ENCODE measurements at places on chromosomes 4 and X. TPM values are rescaled to one million over a fixed set of nuclear protein-coding genes. Genes with fewer than 3 reads are reported as not detected.

DNA sequence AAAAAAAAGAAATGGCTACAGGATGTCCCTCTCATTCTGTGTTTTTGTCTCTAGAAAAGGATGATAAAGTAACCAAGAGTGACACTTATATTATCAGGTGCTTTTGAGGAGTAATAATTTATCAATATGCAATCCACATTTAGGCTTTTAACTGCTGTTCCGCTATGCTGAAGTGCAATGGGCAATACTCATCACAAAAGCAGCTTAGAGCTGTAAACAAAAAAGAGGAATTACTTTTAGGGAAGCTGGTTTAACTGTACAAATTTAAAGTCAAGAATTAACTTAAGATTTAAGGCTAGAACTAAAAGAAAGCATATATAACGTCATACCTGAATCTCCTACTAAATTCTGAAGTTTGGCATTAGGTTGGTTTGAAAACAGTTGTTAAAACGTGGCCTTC, 93.5 kb upstream of the DDX3X start:
- no peak for DNase-seq

DNA sequence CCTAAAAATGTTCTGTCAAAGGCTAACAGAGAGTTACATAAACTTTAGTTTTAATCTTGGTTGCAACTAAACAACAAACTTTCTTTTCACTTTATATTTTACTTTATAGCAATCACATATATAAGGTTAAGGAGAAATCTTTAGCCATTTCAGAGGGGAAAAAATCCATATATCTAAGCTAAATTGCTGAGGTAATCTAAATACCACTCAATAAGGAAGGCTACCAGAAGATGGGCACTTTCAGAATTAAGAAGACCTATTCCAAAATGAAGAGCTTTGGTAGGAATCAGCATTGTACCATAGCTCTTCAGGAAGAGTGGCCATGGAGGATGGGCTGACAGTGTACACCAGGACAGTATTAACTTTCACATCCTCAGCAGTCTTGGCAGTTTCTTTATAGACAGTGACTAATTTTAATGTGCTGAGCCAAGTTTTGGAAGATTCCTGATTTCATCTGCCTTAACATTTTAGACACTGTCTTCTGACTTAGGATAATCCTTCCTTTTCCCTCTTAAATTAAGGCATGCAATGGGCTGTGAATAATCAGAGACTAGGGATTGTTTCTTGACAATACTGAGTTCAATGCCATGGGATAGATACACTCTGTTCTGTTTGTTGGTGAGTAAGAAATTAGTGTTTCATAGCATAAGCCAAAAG, 7.1 kb downstream of the FAT4 start:
- no peak for DNase-seq

- DNase-seq, result no peak
Observed at GRCh38 chr4:20698820-20699219, 1.4 kb upstream of the PACRGL start.

DNA sequence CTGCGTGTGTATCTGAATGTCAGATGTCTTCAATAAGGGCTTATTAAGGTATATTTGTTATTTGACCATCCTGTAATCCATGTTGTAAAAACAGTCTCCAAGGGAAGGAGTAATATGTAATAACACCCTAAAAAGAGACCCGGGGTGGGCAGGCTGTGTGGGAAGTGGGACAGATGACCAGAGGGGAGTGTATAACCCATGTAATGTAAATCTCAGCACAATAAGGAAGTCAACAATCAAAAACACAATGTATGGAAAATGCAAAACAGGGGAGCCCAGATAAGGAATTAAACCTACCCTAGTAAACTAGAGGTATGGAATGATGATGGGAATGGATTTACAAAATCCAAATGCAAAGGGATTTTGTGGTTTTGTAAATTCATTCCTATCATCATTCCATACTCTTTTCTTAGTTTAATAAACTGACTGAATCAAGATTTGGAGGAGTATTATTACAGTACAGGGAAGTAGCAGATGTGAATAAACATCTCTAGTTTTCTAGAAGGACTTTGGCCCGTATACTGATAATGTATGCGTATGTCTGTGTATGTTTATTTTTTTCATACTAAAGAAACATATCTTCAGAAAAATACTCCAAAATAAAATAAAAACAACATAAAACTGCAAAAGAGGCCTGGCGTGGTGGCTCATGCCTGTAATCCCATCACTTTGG, 15.7 kb upstream of the ENPEP start:
- DNase-seq, result no peak

GRCh38 chrX:30887721-30888120, 1.3 kb downstream of the TAB3 start:
- no peak for DNase-seq

DNA sequence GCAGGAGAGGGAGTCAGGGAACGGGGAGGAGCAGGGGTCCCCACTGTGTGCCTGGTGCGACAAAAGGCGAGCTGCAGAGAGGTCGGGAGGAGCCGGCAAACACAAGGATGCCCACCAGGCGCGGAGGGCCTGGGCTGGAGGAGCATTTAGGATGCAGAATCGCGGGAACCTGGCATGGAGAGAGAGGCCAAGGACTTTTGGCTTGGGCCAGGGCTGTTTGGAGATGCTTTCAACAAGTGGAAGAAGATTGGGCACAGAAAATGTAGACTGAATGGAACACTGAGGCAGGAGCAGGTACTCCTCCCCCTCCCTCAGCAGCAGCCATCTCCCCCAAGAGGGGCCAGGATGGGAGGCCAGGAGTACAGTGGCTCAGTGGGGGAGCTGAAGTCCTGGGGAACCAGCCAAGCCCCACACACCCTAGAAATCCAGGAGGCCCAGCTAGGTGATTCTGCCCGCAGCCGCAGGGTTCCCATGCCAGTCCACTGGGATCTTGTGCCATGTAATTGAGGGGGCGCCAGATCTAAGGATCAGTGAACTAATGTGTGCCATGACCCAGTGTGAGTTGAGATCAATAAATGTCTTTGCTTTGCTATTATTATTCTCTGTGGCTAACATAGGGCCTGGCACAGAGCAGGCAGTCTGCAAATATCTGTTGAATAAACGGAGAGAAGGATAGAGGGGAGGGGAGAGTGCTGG, 1.1 kb upstream of the ABLIM2 start:
- peak; percentile 26 for DNase-seq

- no peak for DNase-seq
Observed at GRCh38 chr4:1684506-1685234, 557 bp upstream of the FAM53A start.

GRCh38 chr4:2083116-2083825, 24.1 kb downstream of the NAT8L start:
- no peak for DNase-seq

DNA sequence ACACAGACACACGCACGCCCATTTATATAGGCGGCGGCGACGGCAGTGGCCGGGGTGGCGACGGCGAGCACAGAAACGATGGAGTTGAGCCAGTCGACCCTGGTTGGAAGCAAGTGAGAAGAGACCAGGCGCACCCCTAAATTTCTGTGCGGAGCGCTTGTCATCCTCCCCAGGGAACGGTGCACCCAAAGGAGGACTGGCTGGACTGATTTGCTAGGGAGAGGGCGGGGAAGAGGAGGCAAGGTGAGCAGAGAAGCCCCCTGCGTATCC, 302 bp downstream of the NHS start:
- DNase-seq, result no peak

DNA sequence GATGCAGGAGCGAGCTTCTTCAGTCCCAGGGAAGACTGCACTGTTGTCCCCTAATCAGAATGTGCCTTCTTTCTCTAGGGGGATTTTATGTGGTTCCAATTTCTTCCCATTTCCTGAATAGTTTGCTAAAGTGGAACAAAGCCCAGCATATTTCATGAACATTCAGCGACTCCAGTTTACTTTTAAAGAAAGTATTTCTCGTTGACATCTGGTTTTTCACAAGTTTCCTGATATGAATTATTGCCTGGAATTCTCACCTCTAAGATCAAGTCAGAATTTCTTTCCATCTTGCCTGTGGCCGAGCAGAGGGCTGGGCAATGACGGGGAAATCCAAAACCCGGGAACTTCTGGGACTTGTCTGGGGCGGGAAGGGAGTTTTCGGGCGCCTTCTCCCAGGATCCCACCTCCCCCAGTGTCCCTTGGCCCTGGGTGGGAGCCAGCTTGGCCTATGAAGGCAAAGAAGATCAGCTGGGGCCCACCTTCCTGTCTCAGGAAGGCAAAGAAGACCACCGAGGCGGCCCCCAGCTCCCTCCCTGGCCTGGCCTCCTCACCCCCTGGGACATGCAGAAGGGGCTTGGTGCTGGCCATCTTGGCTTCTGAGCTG, 15.4 kb downstream of the SORCS2 start:
- no peak for DNase-seq

DNA sequence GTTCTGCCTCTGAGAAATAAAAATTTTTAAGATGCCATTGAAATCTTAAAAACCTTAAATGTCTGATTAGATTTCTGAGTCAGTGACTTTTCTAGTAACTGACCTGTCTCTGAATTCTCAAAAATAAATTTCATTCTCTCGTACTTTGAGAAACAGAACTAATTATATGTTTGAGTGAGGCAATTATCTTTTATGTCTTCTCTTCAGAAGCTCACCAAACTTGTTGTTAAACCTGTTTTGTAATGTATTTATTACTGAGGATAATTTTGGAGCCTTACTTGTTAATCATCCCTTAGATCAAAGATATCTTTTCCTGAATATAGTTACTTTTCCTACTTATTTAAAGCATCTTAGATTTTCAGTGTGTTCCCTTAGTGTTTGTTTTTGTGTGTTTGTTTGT, 64.5 kb upstream of the MMAA start:
- DNase-seq, result no peak

GRCh38 chr4:52548818-52549570, 110.1 kb downstream of the USP46 start:
- no peak for DNase-seq

DNA sequence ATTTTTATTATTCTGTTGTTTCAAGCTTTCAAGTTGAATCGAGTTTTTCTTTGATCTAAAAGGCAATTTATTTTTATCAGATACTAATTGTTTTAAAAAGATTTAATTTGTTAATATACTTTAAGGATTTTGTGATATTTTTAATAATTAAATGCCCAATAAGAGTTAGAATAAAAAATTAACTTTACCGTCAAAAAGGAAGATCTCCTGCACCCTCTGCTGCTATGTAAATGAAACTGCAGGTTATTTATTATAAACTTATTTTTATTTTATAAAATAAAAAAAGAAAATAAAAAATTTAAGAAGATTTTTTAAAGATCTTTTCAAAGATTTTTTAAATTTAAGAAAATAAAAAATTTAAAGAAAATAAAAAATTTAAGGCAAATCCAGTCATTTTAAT, 166.1 kb downstream of the CCSER1 start:
- DNase-seq, result no peak

DNA sequence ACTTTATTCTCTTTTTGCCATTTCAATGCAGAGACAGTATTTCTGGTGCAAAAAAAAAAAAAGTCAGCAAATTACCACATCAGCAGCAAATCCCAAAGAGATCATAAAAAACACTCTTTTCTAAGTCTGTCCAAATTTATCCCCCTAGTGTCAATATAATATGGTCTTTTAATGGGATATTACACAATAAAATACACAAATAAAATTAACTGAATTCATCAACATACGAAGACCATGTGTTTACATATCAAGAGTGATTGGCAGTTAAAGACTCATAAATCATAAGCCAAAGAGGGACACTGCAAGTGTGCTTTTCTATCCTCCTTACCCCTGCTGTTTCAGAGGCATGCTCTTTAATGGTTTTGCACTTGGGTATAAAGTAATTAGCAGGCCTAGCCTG, 340.2 kb upstream of the DKK2 start:
- DNase-seq, result no peak

DNA sequence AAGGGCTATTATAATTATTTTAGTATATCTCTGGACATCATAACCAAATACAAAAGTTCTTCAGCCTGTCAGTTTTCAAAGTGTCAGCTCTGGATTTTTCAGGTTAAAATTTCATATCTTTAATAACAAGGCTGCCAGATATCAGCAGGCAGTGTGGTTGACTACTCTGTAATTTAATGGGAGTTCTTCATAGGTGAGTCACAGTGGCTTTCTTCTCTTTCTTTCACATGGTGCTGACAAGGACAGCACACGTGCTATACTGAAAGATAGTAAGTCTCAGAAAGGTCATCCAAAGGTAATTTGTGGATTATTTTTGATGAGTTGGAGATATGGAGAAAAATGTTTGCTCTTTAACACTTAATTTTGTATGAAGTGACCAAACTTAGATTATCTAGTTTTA, 43.2 kb downstream of the GALNT7 start:
- no peak for DNase-seq

GRCh38 chr4:123832173-123833026, 435.8 kb downstream of the SPRY1 start:
- DNase-seq, result peak; percentile 60

DNA sequence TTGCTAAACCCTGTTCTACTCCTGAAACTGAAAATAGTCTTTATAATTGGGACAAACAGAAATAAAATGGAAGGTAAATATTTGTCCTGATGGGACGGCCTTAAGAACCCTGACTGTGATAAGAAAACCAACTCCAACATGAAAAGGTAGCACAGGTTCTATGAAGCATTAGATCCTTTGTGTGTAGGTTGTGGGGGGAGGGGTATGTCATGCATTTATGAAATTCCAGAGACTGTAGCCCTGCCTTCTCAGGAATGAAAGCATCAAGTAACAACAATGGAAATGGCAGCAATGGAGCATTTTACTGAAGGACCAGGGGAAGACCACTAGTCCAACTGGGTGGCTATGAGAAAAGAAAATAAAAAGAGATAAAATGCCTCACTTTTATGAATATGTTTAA, 23.9 kb downstream of the CXXC4 start:
- no peak for DNase-seq

GRCh38 chrX:86329174-86329573, 180.9 kb downstream of the DACH2 start:
- DNase-seq, result no peak

- DNase-seq, result no peak
Observed at GRCh38 chr4:182920676-182921075, 3.5 kb upstream of the DCTD start.

DNA sequence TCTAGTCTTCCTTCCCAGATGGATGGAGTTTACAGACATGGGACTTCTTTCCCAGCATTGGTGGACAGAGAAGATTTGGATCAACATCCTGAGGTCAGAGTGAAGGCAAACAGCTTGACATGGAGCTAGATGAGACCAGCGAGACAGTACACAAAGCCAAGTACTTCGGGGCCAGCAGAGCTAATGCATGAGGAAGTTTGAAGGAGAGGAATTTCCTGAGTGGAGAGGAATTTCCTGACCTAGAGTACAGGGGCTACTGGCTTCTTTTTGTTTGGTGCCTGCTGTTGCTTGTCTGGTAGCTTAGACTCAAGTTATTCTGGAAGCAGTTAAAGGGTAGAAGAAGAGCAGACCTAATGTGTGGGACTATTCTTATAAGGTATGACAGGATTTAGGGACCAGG, 69.1 kb upstream of the EOLA2 start:
- DNase-seq, result no peak

GRCh38 chr4:33940281-33940680, 2304.0 kb downstream of the ARAP2 start:
- no peak for DNase-seq

The UGT2B11 gene
- not detected for total RNA-seq

The AR gene
- total RNA-seq, result 25.2 TPM

The RHOXF2B gene
- total RNA-seq, result not detected

The MAGEE2 gene
- not detected for total RNA-seq

The CXorf58 gene
- total RNA-seq, result not detected

The MAGEC1 gene
- total RNA-seq, result not detected

The MXRA5 gene
- 1.7 TPM for total RNA-seq

The IL2 gene
- not detected for total RNA-seq

The TLR6 gene
- 1.5 TPM for total RNA-seq

The TEC gene
- 2.2 TPM for total RNA-seq

The GLOD5 gene
- not detected for total RNA-seq

The SLC49A3 gene
- 12.6 TPM for total RNA-seq

The PNMA5 gene
- not detected for total RNA-seq

The EGF gene
- 12.3 TPM for total RNA-seq

The MAGEA2B gene
- not detected for total RNA-seq

Measured in left ventricle myocardium superior (tissue), 1 donor.